ENCODE measurements at places on chromosomes 16 and 17.

DNA sequence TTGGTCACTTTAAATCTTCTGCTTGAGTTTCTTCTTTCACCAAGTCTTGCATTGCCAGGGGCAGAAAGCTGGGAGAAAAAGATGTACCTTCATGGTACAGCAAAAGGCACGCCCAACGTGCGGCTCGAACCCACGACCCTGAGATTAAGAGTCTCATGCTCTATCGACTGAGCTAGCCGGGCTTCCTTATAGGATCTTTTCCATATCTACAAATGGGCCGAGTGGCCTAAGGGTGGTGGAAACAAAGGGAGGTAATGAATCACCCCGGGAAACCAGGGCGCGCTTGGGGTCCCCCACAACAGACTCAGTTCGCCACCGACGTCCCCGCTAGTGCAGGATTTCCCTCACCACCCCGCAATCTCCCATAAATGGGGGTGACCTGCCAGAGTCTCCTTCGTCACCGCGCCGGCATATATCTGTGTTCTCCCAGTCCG lies 7.5 kb upstream of the OR1F1 start:
- no peak for DNase-seq

DNA sequence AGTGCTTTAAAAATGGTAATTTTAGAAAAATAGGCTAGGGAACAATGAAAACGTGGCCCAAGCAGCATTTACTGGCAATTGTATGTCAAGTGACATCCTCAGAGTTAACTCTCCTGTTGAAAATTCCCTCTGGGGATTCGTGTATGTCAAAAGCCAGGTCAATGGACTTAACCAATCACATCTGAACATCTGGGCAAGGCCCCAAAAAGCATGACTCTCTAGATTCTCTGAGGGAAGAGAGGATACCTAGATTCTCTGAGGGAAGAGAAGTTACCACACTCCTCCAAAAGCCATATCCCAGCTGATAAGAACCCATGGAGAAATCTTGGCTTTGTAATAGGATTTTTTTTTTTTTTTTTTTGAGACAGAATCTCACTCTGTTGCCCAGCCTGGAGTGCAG lies 23.5 kb downstream of the NFE2L1 start:
- no peak for DNase-seq

- DNase-seq, result no peak
Observed at GRCh38 chr16:3769942-3770341, 52.6 kb upstream of the TRAP1 start.

GRCh38 chr17:32445074-32445415 lies 735 bp downstream of the PSMD11 start:
- no peak for DNase-seq

GRCh38 chr16:29962344-29962994 lies 590 bp downstream of the TMEM219 start:
- no peak for DNase-seq

GRCh38 chr16:6633456-6633855 lies 699.2 kb upstream of the RBFOX1 start:
- DNase-seq, result no peak

DNA sequence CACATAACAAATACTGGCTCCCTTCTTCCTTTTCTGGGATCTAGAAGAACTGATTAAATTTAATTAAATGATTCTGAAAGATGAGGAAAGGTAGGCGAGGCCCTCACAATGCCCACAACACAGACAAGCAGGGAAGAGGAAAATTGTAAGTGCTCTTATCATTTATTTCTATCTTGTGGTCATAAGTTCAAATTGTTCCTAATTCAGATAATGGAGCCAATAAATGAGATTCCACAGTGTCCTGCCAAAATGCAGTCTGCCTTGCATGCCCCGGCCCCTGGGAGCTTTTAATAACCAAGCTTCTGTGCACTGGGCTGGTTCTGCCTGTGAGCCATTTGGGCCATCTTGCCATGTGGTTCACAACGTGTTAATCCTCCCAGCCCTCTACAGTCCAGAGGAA lies 97.0 kb downstream of the CMC2 start:
- no peak for DNase-seq

DNA sequence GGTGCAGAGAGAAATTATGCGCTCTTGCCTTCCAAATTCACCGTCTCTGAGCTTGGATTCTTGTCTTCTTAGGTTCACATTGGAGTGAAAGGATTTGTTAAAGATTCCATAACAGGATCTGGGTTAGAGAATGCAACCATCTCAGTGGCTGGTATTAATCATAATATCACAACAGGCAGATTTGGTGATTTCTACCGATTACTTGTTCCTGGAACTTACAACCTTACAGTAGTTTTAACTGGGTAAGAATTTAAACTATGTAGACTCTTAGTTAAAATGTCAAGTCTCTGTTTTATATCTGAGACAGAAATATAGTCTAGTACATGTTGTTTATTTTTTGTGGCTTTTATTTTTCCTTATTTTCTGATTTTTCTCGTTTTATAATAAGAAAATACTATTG lies 42.9 kb downstream of the CPD start:
- DNase-seq, result no peak

GRCh38 chr17:57957120-57957850 lies 2.1 kb upstream of the CUEDC1 start:
- no peak for DNase-seq

- no peak for DNase-seq
Observed at GRCh38 chr17:36594626-36595401, 3.1 kb downstream of the DHRS11 start.

- peak; percentile 62 for DNase-seq
Observed at GRCh38 chr16:67100569-67101310, 9.0 kb upstream of the PHAF1 start.

GRCh38 chr17:78592991-78593329 lies 15.8 kb upstream of the DNAH17 start:
- no peak for DNase-seq

DNA sequence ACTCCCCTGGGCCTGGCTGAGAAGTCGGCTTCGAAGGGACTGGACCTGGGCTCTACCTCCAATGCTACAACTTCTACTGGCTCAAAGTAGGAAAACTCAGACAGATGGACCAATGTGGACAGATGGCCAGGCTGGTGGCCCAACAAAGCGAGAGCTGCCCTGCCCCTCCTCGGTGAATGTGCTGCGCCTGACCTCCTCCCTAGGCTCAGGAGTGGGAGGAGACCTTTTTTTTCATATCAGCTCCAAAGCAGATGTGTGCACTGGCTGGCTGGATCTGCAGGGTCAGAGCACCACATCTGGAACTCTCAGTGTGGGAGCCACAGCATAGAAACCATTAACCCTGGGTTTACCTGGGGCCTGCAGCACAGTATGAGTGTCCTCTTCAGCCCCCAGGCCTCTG lies 20.8 kb downstream of the ATP6V0D1 start:
- no peak for DNase-seq

GRCh38 chr17:42287305-42287976 lies 857 bp upstream of the STAT5A start:
- peak; percentile 79 for DNase-seq

Measured in GM13977 (cell line).